ENCODE measurements at places on chromosomes 3 and 15. TPM values are rescaled to one million over a fixed set of nuclear protein-coding genes. Genes with fewer than 3 reads are reported as not detected.

Gene CCR9
- 0.44 TPM for total RNA-seq

Gene ZNF662
- 0.64 TPM for total RNA-seq

Gene ZPLD1
- total RNA-seq: not detected

Gene ABI3BP
- not detected for total RNA-seq

Gene SLC35G2
- 4.3 TPM for total RNA-seq

Gene RASGRP1
- 37.7 TPM for total RNA-seq

Gene TMEM266
- total RNA-seq: 0.16 TPM

Gene ITGA11
- not detected for total RNA-seq

Gene ISLR2
- total RNA-seq: not detected

Gene ALDH1A2
- not detected for total RNA-seq

Gene SOX14
- not detected for total RNA-seq

Gene CYP1A2
- total RNA-seq: not detected

Gene RETNLB
- total RNA-seq: not detected

Gene MAGEL2
- not detected for total RNA-seq

Gene LRRC3B
- not detected for total RNA-seq

Gene MESP2
- 0.40 TPM for total RNA-seq

Gene NR2E3
- total RNA-seq: not detected

Gene IQCH
- 1.1 TPM for total RNA-seq

Gene RGMA
- total RNA-seq: not detected

Gene SLC38A3
- not detected for total RNA-seq
